ENCODE measurements at places on chromosomes 3 and 15.

DNA sequence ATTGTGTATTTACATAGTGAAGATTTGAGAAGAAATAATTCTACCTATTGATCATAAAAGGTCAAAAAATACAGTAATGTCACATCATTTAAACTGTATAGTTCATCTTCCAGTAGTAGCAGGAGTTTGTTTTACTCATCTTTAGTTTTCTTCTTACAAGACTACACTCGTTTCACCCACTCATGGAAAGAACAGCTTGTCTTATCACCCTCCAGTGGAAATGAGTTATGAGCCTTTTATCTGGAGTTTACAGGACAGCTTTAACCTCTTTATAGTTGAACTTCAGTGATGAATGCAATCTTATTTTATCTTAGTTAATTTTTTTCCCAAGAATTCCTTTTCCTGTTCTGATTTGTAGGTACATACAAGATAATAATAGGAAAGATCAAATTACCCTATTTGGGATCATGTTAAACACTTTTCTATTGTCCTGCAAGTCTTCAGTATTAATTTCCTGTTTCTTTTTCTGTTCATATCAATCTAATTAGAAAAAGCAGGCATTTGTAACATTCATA lies 36.8 kb downstream of the RBMS3 start:
- no peak for DNase-seq

DNA sequence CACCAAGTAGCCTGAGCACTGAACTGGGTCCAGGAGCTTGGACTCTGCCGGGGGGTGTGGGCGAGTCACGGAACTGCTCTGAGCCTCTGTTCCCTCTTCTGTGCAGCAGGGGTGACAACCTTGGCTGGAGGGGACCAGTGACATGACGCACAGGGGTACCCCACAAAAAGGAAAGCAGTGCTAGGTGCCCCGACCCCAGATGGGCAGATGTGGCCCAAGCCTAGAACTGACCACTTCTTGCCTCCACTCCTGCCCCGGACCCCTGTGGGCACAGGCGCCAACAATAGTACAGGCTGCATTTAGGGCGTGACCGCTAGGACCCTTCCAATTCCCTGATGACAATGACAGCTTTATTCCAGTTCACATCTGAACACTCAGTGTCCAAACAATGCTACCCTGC lies 255.9 kb upstream of the LYSMD4 start:
- DNase-seq = no peak

DNA sequence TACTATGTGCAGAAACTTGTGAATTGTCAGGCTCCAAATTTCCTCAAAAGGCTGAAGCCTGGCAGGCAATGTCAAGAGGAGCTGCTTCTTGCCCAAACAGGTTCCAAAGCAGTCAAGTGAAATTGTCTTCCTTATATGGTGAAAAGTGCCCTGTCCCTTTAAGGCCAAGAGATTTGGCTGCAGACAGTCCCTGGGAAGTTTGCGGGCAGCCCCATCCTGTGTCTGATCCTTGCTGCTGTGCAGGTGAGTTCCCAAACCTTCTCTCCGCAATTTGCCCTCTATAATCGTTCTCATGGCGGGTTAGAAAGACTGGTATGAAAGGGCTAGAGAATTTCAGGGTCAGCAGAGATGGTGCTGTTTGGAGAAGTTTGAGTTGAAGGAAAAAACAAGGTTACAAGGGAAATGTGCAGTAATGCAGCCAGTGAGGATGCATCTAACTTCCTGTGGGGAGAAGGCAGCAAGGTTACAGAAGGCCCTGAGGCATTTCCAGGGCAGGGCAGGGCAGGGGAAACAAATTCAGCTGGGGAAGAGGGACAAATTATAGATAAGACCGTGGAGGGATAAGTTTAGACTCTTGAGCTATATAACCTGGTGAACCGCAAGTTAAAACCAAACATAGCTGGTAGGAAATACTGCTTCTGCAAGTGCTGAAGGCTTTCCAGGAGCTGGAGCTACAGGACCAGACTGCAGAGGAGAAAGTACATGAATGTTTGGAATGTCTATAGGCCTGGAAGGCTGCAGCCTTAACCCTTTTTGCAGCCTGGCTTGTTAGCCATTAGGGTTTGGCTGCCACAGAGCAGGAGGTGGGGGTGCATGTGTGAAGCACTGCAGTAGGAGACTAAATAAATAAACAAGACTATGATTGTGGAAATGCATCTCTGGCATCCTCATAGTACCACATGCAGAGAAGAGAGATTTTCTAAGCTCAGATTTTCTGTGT lies 256.2 kb upstream of the IL12A start:
- no peak for DNase-seq

DNA sequence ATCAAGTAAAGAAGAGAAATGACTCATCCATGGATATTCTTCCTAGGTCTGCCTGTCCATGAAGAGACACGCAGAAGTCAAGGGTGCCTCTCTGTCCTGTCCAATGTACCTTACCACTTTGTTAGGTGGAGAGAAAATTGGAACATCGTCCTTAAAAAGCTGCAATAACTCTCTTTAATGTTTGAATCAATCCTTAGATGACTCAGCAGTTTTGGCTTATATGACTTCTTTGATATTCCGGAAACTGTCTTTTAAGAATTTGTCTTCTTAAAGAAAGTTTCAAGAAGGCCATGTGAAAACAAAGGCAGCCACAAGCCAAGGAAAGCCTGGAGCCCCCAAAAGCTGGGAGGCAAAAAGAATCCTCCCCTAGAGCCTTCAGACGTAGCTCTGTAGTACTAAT lies 49.2 kb downstream of the MRPL3 start:
- no peak for DNase-seq

DNA sequence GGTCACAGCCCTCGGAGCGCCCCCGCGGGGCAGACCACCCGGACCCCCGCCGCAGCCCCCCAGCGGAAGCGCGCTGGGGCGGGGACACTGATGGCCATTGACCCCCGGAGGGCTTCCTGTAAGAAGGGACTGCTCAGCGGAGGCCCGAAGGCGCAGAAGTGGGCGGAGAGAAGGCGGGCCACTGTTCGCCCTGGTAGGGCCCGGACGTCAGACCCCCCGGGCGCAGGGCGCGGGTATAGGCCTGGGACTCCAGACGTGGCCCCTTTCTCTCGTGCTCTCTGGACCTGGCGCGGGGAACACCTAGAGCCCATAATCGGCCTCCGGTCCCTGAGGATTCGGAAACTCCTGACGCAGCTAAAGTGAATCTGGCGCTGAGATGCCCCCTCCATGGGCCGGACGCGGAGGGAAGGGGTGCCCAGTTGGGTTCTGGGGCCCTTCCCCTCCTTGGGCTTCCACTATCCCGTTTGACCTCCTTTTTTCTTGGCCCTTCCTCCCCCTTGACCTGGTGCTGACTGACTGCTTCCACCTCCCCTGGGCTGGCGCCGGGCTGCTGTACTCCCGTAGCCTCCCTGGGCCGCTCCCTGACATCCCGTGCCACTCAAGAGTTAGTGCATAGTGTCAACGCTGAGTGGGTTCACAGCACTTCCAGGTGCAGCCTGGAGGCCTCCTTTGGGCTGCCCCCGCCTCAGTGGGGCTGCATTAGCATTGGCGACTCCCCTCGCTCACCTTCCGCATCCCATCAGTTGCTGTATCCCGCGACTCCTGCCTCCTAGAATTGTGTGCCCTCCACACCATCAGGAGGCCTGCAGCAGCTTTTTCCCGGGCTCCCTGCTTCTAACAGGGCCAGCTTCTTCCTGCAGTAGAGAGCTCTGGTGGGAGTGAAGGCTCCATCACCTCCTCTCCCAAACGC lies 694 bp downstream of the ABTB1 start:
- no peak for DNase-seq

- no peak for DNase-seq
Measured at GRCh38 chr3:149559525-149559924, 85.0 kb downstream of the TM4SF4 start.

- DNase-seq = peak; percentile 94
Measured at GRCh38 chr3:126911162-126912026, 71.5 kb upstream of the PLXNA1 start.

DNA sequence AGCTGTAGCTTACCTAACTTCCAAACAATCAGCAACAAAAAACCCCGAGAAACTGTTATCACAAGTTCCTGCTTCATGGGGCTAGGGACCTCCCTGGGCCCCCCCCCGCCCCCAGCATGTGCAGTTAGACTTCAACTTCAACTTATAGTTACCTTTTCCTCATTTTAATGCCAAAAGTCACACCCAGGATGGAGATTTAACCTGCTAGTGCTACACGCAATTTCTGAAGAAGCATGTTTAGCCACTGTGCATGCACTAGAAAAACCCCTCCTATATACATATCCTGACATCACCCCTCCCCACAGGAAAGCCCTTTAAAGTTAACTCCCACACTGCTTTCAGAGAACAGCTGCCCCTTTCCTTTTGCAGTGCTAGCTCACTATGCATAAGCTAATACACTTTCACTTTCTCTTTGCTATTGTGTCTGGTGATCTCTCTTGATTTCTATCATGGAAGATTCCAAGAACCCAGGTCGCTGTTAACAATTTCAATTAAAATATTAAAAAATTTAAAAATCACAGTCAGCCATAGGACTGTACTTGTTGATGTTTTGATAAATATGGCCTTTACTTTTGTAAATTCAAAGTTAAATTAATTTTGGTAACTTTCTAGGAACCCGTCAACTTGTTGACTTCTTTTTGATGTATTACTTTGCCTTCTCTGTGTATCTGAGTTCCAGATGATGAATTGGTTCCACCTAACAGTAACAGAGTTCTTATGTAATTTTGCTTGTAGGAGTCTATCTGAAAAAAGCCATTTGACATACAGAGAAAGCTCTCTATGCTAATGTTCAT lies 75.2 kb upstream of the ACAD9 start:
- peak; percentile 32 for DNase-seq

GRCh38 chr3:44076221-44076829 lies 165.4 kb upstream of the TOPAZ1 start:
- DNase-seq = no peak

DNA sequence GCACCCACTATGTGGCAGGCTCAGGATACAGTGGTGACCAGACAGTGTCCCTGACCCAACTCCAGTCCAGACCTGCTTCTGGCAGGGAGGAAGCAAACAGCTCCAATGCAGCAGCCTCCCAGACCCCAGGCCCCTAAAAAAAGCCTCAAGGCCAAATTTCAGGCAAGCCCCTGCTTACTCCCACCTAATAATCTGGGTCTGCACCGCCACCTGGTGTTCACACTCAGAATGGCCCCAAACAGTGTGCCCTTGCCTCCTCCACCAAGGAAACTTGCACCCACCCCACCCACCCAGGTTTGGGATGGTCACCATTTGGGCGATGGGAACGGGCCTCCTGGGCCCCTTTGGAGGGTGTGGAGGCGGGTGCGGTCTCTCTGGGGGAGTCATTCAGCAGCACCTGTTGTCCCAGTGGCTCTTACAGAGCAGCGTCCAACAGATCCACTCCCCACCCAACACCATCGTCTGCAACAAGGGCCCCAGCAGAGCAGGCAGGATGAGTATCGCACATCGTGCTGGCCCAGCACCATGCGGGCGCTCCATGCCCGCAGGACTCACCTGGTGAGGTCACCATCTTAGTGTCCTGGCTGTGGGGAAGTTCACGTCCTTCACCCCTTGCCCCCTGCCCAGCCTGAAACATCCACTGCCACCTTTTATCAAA lies 17.3 kb downstream of the C3orf18 start:
- no peak for DNase-seq

- no peak for DNase-seq
Measured at GRCh38 chr3:174483254-174483653, 375.9 kb upstream of the NAALADL2 start.
